Fibroblast of the conjunctiva (primary cell): ENCODE measurements at places on chromosomes 5 and 9.

GRCh38 chr9:115132648-115133047 is 14.7 kb upstream of the TNC start:
- DNase-seq, result no peak

- DNase-seq, result no peak
Observed at GRCh38 chr5:158642879-158643278, 456.8 kb downstream of the EBF1 start.

DNA sequence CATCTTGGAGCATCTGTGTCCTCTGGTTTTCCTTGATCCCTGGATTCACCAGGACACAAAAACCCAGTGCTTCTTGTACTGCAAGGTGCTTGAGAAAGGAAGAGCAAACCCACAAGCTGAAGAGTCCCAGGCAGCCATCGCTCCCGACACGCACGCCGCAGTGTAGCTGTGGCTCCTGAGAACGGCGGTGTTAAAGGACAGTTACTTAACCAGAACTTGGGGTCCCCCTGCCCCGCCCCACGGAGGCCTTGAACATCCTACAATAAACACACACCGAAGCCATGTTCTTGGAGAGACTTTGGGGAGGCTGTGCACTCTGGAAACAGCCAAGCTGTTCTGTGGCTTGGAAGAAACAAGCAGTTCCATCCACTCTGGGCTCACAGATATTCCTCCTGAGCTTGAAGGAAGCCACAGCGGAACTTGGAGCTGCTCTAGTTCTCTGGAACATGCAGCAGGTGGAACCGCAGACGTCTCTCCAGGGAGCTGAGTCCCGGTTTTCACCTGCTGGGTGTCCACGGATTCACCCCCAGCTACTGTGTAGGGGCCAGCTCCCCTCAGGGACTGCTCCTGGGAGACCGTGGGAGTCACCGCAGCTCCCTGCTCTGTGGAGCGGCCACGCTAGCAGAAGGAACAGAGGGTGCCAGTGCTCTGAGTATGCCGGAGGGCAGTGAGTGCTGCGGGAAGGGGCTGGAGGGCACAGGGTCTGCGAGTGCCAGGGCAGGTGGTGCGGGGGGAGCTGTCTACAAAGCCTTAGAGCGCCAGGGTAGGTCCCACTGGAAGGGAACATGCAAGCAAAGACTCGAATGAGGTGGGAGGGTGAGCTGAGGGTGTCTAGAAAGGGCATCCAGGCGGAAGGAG is 107.3 kb downstream of the ADAMTS2 start:
- no peak for DNase-seq

DNA sequence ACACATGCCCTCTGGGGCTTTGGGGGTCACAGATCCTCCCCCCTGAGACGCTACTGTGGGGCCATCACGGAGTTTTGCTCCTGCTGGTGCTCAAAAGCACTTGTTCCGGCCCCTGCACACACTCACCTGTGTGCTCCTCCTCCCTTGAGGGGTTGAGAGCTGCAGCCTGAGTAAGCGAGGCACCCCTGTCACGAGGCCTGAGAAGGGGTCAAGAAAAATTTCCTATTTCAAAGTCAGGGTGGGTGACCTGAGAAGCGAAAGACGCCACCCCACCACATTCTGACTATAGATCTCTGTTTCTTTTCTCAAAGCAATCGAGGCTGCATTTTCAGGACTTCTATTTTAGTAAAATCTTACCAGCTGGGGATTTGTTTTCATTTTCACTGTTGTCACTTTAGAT is 138.5 kb downstream of the DCP2 start:
- no peak for DNase-seq
